Omental fat pad (tissue), 4 donors: ENCODE measurements at places on chromosomes 7 and 10. TPM values are rescaled to one million over a fixed set of nuclear protein-coding genes. Genes with fewer than 3 reads are reported as not detected.

Gene FOXP2
- 15.3 TPM for total RNA-seq

Gene BMS1
- 16.6 TPM for total RNA-seq

Gene PAX4
- total RNA-seq, result not detected

Gene NKX2-3
- 0.36 TPM for total RNA-seq

GRCh38 chr7:154424350-154424749, 372.2 kb downstream of the DPP6 start:
- DNase-seq, result no peak

GRCh38 chr10:123038782-123039631, 30.2 kb downstream of the ACADSB start:
- DNase-seq, result no peak

DNA sequence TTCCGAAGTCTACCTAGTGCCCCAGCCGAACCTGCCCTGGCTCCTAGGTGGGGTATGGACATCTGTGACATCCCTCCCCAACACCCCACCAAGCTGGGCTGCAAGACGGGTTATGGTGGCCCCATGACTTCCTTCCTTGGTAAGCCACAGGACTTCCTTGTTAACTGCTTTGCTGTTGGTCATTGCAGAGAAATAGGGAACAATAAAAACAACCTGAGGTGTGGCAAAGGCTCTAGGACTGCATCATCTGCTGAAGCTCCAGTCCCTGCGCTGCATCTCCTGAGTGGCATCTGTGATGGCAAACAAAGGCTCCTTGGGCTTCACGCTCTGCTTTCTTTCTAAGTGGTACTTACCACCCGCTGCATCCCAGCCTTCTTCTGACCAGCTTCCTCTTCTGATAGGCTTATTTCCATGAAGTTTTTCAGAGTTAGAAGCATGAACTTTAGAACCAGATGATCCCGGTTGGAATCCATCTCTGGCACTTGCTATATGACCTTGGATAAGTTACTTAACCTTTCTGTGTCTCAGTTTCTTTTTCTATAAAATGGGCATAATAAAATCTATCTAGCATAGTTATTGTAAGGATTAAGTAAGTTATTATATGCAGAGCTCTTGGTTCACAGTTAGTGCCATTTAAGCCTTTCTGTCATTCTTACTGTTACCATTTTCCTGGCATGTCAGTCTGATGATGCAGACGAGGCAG, 216.8 kb downstream of the RPS24 start:
- no peak for DNase-seq

GRCh38 chr7:6606866-6607583, 8.4 kb upstream of the ZNF853 start:
- no peak for DNase-seq

DNA sequence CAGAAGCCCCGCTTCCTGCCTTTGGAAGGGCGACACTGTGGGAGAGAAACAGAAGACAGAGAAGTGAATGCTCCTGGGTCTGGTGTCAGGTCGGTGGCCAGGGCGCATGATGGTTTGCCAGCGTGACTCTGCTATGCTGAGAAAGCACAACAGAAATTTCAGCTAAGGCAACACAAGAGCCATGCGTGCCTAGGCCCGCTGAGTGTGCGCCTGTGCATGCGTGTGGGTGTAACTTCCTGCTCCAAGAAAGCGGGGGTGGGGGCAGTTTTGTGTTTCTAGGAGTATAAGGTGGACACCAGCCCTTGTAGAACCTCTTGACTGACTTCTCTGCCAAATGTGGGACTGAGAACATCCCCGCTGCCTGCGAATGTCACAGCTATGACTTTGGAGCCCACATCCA, 6.2 kb downstream of the IGFBP3 start:
- no peak for DNase-seq

- DNase-seq, result no peak
Observed at GRCh38 chr10:97612386-97612785, 20.9 kb downstream of the MORN4 start.

DNA sequence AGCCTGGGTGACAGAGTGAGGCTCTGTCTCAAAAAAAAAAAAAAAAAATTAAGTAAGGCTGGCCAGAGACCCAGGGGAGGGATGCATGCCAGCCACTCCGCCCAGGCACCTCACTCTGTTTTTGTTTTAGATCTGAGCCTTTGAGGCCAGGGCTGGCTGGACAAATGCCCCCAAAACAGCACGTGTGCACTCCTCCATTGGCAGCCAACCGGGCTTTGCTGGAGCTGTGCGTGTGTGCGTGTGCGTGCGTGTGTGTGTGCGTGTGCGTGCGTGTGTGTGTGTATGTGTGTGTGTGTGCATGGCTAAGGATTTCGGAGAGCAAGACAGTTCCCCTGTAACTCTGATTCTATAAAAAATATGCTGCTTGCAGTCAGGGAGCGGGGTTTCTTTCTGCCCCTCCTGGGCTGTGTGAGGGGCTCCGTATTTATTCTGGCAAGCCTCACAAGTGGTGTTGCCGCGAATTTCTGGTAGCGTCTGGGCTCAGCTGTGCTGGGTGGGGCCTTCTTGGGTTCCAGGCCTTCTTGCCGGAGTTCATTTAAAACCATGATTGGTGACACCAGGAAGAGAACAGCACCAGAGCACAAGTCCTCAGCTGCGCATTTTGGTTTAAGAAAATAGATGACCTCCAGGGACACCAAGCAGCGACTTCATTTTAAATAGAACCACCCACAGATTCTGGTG, 28.1 kb upstream of the UNCX start:
- DNase-seq, result no peak

DNA sequence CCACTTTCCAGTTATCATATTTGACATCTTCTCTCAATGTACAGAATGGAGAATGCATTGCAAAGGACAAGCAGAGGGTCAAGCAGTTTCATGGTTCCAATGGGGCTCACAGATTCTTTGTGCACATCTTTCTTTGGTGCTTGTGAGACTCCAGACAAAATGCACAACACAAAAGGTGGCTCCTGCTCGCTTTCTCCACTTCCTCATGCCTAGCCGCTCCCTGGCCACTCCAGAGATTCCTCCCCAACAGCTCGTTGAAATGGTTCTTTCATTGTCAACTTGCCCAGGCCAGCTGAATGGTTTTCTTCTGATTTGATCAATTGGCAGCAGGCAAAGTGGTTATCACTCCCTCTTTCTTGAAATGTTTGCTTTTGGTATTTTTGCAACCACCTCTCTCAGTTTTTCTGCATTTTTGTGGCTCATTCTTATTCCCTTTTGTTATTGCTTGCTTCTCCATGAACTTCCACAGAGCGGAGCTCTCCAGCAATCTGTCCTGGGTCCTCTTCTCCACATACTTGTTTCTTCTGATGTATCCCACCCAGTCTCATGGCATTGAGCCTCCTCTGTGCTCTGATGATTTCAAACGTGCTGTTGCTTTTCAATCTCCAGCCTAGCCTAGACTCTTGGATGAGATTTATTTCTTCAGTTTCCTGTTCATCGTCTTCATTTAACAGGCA, 507.8 kb upstream of the MKI67 start:
- DNase-seq, result no peak

DNA sequence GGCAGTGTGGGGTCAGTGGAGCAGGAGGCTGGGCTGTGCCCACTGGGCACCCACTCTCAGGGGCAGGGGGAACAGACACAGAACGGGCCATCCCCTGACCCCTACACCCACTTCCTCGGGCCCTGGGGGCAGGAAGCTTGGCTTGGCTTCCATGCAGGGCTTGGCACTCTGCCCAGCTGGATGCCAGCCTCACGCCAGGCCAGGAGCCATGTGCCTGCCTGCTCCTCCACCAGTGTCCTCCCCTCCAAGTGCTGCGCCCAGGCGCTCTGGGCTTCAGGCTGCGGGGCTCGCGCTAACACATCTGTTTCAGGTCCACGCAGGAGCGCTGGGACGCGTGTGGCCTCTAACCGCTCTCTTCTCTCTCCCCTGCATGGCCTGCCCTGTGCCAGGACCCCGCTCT, 12.7 kb downstream of the LDB3 start:
- DNase-seq, result no peak

- no peak for DNase-seq
Observed at GRCh38 chr7:2923886-2924574, 79.9 kb upstream of the GNA12 start.

- no peak for DNase-seq
Observed at GRCh38 chr7:37491919-37492694, 43.4 kb upstream of the ELMO1 start.

DNA sequence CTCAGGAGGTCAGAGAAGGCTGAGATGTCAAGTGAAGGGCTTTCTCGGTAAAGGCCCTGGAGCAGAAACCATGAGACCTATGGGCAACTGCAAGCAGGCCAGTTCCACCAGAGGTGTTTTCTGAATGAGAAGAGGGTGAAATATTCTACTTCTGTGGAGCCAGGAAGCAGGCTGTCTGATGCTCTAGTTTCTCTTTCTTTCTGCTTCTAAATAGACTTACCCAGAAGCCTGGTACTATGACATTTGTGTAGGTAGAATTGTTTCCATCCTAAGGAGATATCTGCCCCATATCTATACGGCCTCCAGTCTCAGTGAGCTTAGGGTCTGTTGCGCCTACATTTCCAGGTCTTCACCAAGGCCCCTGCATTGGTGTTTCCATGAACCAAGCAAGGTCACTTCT, 73.4 kb upstream of the CC2D2B start:
- DNase-seq, result no peak

DNA sequence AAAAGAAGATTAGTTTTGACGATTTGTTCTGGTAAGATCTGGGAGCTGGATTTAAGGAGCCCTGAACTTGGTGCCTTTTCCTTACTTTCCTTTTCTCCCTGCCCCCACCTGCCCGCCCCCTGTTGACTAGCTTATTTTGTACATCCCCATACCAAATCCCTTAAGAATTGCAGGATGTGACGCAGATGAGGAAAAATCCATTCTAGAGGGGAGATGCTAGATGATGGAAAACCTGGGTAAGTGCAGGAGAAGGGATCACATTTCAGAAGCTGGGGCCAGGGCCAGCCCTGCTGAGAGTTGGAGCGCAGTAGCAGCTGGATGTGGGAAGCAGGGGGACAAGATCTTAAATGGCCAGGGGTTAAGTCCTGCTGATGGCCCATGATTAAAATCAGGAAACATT, 93.9 kb downstream of the CCDC3 start:
- no peak for DNase-seq
